ENCODE measurements at places on chromosomes 2 and 18.

DNA sequence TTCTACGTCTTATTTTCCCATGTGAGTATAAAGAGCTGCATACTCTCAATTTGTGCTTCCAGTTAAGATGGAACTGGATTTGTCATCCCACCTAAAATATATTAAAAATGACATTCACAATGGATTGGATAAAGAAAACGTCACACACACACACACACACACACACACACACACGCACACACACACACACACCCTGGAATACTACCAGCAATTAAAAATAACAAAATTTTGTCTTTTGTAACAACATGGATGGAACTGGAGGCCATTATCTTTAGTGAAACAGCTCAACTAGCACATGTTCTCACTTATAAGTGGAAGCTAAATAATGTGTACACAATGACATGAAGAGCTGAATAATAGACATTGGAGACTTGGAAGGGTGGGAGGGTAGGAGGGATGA is 3.8 kb upstream of the QPCT start:
- DNase-seq, result no peak

DNA sequence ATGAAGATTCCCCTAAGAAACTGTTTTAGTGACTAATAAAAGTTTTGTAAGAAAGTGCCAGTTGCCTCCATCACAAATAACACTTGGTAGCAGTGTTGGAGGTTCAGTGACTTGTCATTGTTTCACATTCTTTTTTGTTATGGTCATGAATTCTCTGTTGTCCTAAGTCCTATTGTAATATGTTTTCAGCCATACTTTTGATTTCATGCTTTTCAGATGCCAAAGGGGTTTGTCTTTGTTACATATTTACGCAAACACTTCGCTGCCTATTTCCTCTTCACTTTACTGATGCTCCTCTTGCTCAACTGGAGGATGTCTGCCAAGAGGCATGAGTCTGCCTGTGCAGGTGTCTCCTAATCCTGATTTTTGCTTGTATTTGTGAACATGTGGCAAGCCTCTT is 66.6 kb downstream of the PHLPP1 start:
- DNase-seq, result peak; percentile 76

GRCh38 chr2:53985646-53986045 is 14.9 kb upstream of the PSME4 start:
- DNase-seq, result no peak

DNA sequence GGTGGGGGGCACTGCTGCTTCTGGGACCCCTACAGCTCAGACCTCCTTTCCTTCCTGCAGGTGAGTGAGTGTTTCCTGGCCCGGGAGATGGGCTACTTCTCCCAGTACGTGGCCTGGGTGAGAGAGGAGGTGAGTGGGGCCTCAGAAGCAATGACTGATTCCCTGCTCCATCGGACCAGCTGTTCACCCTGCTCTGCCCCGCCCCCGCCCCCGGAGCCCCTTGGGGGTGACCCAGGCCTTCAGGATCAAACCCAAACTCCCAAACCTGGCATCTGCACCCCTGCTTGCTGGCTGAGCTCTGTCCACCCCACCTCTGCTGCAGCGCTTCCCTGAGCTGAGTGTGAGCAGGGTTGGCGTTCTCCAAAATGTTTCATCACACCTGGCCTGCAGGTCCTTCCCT is 9.8 kb upstream of the KCNIP3 start:
- no peak for DNase-seq

- DNase-seq, result no peak
Measured at GRCh38 chr2:108139521-108139920, 100.2 kb upstream of the SULT1C3 start.

- no peak for DNase-seq
Measured at GRCh38 chr18:25736516-25736915, 353.9 kb downstream of the SS18 start.

GRCh38 chr2:153134725-153135124 is 343.8 kb downstream of the RPRM start:
- no peak for DNase-seq

DNA sequence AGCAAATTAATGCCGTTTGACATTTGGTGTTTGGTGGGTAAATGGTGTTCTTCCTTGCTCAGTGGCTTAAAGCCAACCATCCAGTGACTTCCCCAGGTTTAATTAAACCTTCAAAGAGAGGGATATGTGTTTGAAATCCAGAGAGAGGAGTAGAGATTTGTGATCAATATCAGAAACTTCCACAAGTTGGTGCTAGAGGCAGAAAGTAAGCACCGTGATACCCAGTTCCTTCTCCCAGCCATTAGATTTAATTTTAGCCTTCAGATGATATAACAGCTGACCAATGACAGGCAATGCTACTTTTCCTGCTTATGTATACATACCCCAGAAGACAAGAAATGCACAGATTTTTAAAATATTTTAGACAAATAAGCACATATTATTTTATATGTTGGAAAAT is 398.5 kb downstream of the CDH2 start:
- peak; percentile 3 for DNase-seq

DNA sequence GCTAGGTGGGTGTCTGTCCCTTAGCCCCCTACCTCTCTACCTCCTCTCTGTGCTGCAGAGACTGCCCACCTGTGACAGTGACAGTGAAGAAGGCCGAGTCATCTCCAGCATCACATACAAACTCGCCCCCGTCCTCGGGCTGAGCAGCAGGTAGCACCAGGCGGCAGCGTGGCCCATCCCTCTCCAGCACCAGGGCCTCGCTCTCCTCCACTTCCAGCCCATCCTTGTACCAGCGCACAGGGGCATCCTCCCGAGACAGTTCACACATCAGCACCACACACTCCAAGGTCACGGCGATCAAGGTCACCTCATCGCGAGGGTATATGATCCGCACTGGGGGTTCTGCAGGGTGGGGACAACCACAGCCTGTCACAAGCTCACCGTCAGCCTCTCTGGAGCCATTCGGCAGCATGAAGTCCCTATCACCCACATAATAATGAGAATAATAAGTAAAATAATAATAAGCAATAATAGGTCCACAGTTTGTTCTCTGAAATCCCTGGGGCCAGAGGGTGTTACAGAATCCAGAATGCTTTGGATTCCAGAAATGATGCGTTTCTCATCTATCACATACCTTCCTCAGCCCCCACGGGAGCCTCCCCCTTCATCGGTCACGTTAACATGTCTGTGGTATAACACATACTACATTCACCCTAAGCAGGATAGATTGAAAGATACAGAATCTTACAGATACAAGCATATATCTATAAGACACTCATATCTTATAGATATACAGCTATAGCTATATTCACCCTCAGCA is 12.0 kb downstream of the OBSL1 start:
- no peak for DNase-seq

- no peak for DNase-seq
Measured at GRCh38 chr2:151021747-151022452, 239.8 kb downstream of the RBM43 start.

DNA sequence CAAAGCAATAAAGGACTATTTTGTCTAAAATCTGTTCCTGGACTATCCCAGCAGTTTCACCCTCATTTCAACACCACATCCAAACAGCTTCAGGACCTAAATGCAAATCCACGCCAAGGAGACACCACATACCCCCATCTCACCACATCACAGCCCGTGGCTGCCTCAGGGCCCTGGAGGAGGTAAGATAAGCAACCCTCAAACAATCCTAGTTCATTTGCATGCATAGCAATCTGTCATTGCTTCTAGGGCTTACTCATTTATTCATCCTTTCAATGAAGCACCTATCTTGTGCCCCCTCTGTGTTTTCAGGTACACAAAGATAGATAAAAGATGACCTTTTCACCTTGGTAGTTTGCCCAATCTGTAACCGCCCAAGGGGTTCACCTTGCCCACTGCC is 86.5 kb downstream of the VSNL1 start:
- no peak for DNase-seq

- DNase-seq, result no peak
Measured at GRCh38 chr2:172181840-172182239, 79.1 kb upstream of the DLX2 start.

DNA sequence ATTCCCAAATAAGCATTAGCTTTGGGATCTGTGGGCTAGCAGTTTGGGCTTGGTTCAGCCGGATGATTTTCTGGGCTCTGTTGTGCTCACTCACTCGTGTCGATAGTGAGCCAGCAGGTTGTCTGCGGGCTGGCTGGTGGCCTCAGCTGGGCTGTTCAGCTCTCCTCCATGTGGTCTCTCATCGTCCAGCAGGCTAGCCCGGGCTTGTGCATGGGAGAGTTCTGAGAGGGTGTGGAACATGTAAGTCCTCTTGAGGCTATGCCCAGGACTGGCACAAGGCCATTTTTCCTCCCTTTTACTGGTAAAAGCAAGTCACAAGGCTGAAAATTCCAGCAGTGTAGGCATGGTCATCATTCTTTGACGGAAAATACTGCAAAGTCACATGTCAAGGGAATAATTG is 38.5 kb downstream of the NTSR2 start:
- DNase-seq, result no peak

DNA sequence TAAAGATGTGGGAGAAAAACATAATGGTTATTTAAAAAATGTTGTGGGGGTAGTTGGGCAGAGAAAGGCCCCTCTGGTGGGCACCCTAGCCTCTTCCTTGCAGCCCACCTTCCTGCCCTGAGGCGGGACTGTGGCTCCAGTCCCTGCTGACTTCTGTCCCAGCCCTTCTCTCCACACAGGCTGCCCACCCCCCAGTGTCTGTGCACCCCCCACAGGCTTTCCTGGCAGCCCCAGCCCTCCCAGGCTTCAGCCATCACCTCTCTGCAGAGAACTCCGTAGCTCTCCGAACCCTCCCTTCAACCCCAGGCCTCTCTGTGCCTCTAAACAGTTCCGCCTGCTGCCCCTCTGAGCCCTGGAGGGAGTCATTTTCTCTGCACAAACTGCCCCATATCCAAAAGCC is 75.4 kb downstream of the DYSF start:
- DNase-seq, result no peak

DNA sequence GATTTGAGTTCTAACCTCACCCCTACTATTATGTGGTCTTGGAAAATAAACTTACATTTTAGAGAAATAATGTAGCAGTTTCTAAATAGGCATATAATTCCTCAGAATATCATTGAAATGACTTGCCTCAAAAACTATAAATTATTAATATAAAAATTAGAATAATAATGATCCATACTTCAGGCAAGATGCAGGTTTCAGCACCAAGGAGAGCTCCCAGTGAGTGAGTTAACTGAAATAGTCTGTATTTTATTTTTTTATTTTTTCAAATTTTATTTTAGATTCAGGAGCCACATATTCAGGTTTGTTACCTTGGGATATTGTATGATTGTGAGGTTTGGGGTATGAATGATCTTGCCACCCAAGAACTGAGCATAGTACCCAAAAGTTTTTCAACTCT is 472.2 kb upstream of the DCC start:
- DNase-seq, result peak; percentile 4

- no peak for DNase-seq
Measured at GRCh38 chr18:22207021-22207758, 37.8 kb downstream of the GATA6 start.

DNA sequence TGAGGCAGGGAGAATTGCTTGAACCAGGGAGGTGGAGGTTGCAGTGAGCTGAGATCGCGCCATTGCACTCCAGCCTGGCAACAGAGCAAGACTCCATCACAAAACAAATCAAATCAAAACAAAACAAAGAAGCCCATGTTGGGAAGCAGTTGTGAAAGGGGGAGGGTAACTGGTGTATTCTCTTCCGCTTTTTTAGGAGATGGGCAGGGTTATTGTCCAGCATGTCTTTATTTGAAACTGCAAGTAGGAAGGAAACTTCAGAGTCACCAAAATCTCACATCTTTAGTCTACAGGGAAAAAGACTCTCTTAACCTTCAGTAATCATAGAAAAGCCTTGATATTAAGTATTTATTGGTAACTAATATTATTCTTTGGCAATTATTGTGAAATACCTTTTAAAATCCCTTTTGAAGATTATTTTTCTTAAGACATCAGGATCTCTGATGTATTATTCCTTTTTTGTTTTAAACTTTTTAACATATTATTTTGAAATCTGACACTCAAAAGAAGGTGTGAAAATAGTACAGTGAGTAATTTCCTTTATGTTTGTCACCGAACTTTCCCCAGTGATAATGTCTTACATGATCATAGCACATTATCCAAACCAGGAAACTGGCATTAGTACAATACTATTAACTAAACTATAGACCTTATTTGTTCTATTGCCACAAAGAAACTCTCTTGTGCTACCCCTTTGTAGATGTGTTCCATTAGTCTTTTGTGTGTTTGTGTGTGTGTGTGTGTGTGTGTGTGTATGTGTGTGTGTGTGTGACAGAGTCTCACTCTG is 84.3 kb upstream of the LTBP1 start:
- DNase-seq, result no peak

DNA sequence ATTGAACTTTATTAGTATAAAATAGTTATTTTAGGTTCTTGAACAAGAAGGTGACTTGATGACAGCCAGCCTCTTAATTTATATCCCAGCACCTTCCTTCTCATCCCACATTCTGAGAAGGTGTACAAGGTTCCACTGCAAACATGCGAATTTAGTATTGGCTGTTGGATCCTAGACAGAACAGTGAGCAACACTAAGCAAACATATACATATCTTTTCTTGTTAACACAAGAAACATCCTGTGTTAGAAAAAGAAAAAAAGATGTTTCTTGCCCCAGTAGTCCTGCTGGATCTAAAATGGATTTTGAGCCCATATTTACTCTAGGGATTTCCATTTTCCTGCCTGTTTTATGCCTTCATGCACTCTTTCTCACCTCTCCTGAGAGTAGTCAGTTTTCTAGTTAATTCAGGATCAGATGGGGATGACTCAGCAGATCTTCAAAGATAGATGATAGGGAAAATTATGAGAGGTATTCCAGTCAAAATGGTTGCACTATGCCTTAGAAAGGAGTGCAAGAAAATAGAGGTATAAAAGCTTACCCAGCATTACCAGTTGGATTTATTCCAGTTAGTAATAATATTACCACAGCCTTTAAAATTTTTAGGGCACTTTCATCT is 336.5 kb downstream of the MEIS1 start:
- no peak for DNase-seq

DNA sequence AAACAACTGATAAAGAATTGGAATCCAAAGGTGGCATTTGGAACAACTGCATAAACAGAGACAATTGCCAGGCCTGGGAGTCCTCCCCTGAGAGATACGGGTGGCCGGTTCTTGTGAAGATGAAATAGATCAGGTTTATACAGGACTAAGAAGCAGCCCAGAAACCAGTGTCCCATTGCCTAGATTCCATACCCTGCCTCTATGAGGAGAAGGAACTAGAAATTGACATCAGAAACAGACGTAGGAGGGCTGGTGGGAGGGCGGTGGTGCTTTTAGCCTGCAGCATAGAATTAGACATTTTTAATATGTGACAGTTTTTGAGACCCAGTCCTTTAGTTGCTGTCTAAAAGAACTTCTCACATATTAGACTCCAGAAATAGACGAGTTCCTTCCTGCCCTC is 11.8 kb upstream of the SH3BP4 start:
- no peak for DNase-seq

GRCh38 chr2:105129722-105130232 is 91.9 kb downstream of the MRPS9 start:
- no peak for DNase-seq

- no peak for DNase-seq
Measured at GRCh38 chr2:229969921-229970320, 47.6 kb downstream of the FBXO36 start.

Measured in AG08395 (cell line).